ENCODE measurements at places on chromosomes 7 and 10.
A peak's percentile ranks its signal among the peaks of the same experiment; 100 is the strongest.

DNA sequence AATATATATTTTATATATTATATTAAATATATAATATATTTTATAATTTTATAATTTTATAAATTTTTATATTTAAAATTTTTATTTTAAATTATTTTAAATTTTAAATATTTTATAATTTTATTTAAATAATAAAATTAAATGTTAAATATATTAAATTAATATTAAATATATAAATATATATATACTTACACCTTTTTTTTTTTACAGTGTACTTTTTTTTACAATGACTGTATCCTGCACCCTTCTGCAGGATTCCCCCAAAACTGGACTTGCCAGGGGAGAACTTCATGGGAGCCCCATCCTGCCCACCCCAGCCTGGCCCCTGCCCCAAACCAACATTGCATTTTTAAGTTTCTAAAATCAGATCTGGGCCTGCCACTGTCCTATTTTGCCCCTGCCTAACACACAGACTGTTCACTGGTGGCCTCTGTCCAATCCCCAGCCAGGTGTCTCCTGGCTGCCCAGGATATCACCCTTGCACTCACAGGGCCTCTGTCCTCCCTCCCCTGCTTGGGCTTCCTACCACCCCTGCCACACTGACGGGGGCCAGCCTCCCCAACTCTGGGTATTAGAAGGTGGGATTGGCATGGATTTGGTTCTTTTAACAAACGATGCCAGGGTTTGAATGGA lies 138.0 kb downstream of the ADCY1 start:
- no peaks in the 10 kb centered on the region for H3K4me1 ChIP-seq
- no peak overlapping the region for H3K4me3 ChIP-seq
- no peaks in the 10 kb centered on the region for H3K36me3 ChIP-seq
- no peaks in the 10 kb centered on the region for H3K27me3 ChIP-seq
- no peak overlapping the region for H3K27ac ChIP-seq

DNA sequence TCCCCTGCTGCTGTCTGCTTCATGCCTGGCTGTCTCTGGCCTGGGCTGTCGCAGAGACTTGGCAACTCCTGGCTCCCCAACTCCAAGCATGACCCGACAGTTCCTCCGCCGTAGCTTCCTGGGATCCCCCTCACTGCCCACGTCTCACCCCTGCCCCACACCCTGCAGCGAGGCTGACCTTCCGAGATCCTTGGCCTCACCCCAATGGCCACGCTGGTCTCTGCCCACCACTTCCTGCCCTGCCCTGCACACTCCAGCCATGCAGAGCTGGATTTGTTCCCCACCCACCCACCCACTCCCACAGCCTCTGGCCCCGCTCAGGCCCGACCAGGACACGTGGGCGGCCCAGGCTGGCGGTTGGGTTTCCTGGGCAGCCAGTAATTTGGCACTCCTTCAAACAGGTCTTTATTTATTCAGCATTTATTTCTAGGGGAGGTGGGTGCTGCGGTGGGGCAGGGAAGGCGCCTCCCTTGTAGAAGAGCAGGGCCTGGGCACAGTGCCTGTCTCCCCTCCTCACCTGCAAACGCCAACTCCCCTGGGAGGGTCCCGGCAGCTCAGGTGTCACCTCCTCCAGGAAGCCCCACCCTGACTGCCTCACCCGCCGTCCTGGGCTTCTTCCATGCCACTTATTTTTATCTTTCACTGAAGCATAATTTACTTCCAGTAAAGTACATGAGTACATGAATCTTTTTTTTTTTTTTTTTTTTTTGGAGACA lies 25.5 kb downstream of the GTF2IRD1 start:
- no peak overlapping the region for H3K4me3 ChIP-seq
- no peaks in the 10 kb centered on the region for H3K36me3 ChIP-seq
- peak overlapping the region; percentile 87 for H3K27ac ChIP-seq
- H3K27me3 ChIP-seq = peaks cover 34% of the 10 kb centered on the region
- peaks cover 76% of the 10 kb centered on the region for H3K4me1 ChIP-seq
- no peak for DNase-seq

GRCh38 chr10:79400146-79401004 lies 45.0 kb downstream of the ZCCHC24 start:
- H3K36me3 ChIP-seq = no peaks in the 10 kb centered on the region
- H3K4me3 ChIP-seq = no peak overlapping the region
- DNase-seq = no peak
- H3K4me1 ChIP-seq = peaks cover 68% of the 10 kb centered on the region

GRCh38 chr10:95183271-95184230 lies 10.5 kb upstream of the ACSM6 start:
- peak; percentile 90 for DNase-seq
- H3K36me3 ChIP-seq = no peaks in the 10 kb centered on the region
- H3K4me1 ChIP-seq = peaks cover 20% of the 10 kb centered on the region
- H3K27ac ChIP-seq = peak overlapping the region; percentile 85
- H3K4me3 ChIP-seq = peak overlapping the region; percentile 52

GRCh38 chr7:90788052-90788451 lies 191.9 kb downstream of the CDK14 start:
- no peaks in the 10 kb centered on the region for H3K27me3 ChIP-seq
- no peak for DNase-seq

GRCh38 chr7:129854401-129854800 lies 98.4 kb downstream of the UBE2H start:
- no peak for DNase-seq
- H3K27me3 ChIP-seq = no peaks in the 10 kb centered on the region
- peak overlapping the region; percentile 74 for H3K27ac ChIP-seq
- H3K4me1 ChIP-seq = peaks cover 23% of the 10 kb centered on the region
- no peak overlapping the region for H3K4me3 ChIP-seq

DNA sequence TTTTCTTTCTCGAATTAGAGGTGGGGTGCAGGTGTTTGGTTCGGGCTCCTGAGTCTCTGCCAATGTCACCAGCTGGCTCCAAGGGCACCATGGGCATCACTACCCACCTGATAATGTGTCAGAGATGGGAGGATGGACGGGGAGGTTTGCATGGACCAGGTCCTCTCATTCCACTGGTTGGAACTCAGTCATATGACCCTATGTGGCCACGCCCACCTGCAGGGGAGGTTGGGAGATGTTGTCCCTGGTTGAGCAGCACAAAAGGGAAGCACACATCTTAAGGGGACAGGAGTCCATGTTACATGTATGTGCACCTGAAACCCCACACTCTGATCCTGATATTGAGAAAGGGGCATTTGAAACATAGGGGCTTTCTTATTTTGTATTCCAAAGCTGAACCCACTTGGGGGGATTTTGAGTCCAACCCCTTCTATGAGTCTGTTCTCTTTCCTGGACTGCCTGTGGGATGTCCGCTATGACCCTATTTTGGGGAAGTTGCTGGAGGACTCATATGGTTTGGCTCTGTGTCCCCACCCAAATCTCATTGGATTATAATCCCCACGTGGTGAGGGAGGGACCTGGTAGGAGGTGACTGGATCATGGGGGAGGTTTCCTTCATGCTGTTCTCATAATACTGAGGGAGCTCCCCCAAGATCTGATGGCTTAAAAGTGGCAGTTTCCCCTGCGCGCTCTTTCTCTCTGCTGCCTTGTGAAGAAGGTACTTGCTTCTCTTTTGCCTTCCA lies 66.9 kb upstream of the BAIAP2L1 start:
- H3K27me3 ChIP-seq = no peaks in the 10 kb centered on the region
- no peaks in the 10 kb centered on the region for H3K4me1 ChIP-seq
- H3K4me3 ChIP-seq = no peak overlapping the region
- no peak overlapping the region for H3K27ac ChIP-seq

GRCh38 chr7:7202375-7202720 lies 20.0 kb downstream of the C1GALT1 start:
- no peak overlapping the region for H3K4me3 ChIP-seq
- no peaks in the 10 kb centered on the region for H3K4me1 ChIP-seq

Data from left lung (tissue), 14 donors.